Muscle of leg (tissue), 16 donors: ENCODE measurements at places on chromosomes 16 and 17. TPM values are rescaled to one million over a fixed set of nuclear protein-coding genes. Genes with fewer than 3 reads are reported as not detected.

- no peak for DNase-seq
Measured at GRCh38 chr16:88380619-88381018, 2.1 kb upstream of the ZNF469 start.

DNA sequence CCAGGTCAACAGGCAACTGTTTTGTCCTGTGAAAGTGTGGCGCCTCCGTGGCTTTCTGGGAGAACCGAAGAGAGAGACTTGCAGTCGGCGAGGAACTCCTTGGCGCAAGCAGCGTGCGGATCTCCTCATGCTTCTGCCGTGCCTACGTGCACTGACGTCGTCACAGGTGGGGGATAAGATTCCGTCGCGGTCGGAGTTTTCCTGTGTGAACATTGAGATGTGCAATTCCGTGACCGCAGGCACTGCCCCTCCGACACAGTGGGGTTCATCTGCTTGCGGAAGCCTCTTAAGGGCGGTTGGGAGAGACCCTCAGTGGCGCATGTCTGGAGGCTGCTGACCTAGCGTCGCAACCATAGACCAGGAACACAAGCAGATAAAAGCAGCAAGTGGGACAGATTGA lies 212.3 kb upstream of the CHMP6 start:
- DNase-seq: no peak

DNA sequence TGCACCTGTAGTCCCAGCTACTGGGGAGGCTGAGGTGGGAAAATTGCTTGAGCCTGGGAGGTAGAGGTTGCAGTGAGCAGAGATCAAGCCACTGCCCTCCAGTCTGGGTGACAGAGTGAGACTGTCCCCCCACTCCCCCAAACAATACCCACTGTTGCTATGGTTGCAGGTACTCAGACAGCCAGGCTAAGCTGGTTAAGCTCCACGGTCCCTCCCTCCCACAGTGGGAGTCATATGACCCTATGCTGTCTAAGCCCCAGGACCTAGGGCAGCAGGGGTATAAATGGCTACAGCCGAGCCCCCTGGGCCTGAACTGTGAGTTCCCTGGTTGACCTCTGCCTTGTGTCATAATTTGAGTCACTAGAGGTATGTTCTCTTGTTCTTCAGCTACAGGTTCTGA lies 15.9 kb upstream of the RPRML start:
- DNase-seq: no peak

GRCh38 chr17:6551356-6551755 lies 5.0 kb downstream of the PITPNM3 start:
- DNase-seq: no peak

The PARD6A gene
- 1.3 TPM for total RNA-seq
